Stimulated activated CD8-positive, alpha-beta memory T cell treated with anti-CD3 and anti-CD28 coated beads, Interleukin-4, amount 100 ng/mL, for 4 hours (primary cell): ENCODE measurements at places on chromosomes 6 and 20.

DNA sequence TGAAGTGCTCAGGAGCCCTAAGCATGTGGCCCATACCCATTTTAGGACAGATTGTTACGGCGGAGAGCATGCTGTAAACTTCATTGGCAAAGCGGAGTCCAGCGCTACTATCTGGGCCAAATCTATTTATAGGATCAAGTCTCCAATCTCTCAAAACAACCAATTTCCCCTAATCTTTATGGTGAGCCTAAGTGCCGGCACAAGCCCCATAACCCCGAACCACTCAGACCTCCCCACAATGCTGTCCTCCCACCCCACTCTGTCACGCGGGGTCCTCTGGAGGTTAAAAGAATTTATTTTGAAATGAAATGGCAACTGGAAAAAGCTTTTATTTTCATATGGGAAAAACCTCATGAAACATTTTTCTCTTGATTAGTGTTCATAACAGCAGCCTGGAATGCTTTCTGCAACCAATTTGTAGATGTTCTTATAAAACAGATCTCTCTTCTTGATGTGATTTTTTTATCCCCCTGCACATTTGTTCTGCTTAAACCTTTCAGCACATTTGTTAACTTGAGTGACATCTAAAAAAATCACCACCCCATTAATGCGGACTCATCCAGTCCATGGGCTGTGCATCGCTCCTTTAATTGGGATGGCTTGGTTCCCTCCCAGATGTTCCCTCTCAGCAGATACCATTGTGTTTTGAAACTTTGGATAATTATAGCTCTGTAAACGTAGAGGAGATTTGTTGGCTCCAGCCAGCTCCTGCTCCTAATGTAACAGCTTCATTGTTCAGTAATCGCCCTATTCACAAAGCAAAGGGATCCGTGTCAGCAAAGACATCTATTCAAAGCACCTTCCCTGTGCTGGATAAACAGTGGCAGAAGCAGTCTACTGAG, 323.6 kb downstream of the CD83 start:
- no peak for DNase-seq

DNA sequence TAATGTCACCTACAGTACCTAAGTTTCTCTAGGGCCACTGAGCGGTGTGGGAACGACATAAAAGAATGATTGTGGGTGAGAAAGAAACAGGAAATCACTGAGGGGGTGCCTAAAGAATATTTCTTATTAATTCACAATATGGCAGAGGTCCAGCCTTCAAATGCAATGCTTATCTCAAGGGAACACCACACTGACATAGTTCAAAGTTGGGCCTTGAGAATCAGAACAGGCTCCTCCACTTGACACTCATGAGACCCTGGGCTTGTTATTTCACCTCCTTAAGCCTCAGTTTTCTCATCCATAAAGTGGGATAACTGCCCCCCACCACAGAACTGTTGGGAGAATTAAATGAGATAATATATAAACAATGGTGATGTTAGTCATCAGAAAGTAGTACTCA, 40.4 kb upstream of the ARHGAP18 start:
- no peak for DNase-seq

DNA sequence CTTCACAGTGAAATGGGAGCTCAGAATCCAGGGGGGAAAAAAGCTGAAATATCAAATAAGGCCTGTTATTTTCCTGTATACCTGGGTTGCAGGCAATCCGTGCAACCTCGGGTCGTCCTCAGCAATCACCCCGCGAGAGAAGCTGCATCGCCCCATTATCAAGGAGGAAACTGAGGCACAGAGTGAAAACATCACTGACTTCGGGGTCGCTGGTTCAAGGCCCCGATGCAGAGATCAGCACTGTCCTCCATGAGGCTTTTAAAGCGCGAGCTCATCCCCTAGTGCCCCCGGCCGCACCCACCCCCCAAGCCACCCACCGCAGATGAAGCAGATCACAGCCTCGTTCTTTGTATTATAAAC, 203.9 kb downstream of the PREX1 start:
- DNase-seq, result no peak

DNA sequence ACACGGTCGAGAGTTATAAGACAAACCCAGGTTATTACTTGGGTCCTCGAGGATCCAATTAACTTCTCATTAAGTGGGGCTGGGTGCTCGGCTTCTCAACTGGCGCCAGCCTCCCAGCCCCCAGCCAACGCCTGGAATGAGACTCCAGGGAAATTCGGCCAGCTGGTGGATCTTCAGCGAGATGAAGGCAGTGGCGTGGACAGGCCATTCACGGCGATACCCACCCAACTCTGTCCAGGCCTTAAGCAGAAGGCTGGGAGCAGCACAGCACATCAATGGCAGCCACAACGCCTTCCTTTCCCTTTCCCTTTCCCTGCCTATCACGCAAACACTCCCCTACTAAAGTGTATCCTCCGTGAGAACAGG, 868 bp downstream of the METTL24 start:
- DNase-seq, result no peak

DNA sequence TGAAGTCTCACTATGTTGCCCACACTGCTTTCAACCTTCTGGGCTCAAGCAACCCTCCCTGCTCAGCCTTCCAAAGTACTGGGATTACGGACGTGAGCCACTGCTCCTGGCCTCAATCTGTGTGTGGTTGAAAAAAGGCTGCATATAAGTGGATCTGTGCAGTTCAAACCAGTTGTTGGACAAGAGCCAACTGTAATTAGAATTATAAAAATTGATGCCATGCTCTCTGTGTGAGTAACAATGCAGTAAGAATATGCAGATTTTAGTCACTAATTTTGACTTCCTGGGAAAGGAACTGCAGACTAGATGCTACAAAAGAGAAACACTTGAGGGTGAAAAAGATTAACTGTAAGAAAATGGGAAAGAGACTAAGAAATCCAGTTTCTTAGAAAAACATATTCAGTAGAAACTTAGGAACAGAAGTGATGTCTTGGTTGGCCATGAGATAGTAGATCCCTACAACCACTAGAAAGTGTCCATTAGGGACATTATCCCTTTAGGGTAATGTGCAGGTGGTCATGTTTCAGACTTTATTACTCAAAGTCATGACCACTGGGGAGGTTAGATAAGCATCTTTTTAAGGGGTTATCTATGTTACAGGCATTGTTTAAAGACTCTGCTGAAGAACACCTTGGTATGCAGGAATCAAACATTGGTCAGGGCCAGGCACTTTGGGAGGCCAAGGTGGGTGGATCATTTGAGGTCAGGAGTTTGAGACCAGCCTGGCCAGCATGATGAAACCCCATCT, 26.3 kb downstream of the ITCH start:
- no peak for DNase-seq

GRCh38 chr6:63452125-63452524, 120.2 kb upstream of the LOC128125822 start:
- DNase-seq, result no peak

DNA sequence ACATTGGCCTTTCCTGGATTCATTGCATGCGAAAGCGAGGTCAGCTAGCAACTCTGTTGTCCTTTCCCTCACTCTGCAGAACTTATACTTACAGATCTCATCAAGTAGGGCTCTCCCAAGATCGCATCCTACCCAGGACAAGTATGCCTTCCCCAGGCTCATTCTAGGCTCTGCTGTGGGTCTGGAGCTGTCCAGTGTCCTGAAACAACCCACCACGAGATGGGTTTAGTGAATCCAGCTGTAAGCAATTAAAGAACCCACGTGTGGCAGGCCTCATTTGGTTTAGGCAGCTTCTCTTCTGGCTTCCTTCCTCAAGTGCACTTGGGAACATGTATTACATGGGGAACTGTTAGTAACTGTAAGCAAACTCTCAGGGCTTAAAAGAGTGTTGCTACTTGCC, 406.5 kb upstream of the CHD6 start:
- DNase-seq, result no peak

GRCh38 chr6:18360188-18360587, 27.0 kb upstream of the RNF144B start:
- no peak for DNase-seq

DNA sequence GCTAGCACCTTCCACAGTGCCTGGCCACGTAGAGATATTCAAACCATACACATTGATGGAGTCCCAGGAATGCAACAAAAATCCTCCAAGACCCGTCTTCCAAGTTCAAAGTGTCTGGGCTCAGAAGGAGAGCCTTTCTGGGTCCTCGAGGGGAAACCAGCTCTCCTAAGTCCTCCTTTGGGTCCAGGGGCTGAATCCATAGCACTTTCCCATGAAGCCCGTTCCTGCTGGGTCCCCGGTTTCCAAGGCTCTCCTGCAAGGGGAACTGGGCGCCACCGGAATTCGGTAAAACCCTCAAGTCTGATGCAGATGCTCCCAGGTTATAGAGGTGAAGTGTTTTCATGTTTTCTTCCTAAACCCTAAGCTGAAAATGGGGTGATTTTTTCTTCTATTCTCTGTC, 101.2 kb upstream of the SNX9 start:
- no peak for DNase-seq

DNA sequence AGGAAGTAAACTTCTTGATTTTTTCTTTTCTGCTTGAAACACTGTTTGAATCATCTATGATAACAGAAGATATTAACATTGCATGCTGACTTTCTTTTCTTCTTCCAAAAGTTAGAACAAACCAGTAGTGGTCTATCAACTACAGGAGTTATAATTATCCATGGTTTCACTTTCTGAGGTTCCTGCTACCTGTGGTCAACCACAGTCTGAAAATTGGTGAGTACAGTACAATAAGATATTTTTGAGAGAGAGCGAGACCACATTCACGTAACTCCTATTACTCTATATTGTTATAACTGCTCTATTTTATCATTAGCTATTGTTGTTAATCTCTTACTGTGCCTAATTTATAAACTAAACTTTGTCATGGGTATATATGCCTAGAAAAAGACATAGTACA, 86.1 kb downstream of the MAP7 start:
- DNase-seq, result no peak

- no peak for DNase-seq
These were observed 31.3 kb upstream of the AFDN start for GRCh38 chr6:167795321-167795811.

DNA sequence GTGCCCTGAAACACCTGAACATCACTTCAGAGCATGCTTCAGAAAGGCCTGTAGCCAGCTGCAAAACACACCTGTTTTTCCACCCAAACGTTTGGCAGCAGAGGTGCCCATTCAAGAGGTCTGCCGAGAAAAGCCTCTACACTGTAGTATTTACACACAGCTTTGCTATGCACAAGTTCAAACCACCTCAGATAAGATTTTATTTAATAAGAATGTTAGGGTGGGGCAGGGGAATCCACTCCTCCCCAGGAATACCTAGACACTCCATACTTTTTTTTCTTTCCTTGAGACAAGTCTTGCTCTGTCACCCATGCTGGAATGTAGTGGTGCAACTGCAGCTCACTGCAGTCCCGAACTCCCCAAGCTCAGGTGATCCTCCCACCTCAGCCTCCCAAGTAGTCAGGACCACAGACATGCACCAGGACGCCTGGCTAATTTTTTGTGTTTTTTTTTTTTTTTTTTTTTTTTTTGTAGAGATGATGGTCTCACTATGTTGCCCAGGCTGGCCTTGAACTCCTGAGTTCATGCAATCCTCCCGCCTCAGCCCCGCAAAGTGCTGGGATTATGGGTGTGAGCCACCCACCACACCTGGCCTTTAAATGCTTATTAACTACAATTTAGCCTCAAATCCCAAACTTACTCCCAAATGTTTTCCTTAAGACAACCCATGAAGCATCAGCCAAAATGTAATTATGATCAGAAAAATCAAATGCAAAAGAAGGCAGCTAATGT, 9.7 kb downstream of the MRPL14 start:
- DNase-seq, result no peak

- no peak for DNase-seq
These were observed 296.1 kb downstream of the TFAP2C start for GRCh38 chr20:56925082-56925830.

DNA sequence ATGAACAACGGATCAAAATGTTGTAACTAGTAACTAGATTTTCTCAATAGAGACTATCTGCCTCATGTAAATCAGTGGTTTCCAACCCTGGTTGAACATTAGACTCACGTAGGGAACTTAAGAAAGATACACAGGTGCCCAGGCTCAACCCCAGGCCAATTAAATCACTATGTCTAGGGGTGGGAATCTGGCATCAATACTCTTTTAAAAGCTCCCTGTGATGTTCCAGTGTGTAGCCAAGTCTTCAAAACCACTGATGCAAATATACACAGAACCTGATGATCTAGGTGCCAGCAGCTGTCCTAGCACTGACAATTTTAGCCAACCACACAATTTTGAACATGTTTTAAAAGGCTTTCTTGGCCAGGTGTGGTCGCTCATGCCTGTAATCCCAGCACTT, 128.7 kb downstream of the TBC1D32 start:
- DNase-seq, result no peak

DNA sequence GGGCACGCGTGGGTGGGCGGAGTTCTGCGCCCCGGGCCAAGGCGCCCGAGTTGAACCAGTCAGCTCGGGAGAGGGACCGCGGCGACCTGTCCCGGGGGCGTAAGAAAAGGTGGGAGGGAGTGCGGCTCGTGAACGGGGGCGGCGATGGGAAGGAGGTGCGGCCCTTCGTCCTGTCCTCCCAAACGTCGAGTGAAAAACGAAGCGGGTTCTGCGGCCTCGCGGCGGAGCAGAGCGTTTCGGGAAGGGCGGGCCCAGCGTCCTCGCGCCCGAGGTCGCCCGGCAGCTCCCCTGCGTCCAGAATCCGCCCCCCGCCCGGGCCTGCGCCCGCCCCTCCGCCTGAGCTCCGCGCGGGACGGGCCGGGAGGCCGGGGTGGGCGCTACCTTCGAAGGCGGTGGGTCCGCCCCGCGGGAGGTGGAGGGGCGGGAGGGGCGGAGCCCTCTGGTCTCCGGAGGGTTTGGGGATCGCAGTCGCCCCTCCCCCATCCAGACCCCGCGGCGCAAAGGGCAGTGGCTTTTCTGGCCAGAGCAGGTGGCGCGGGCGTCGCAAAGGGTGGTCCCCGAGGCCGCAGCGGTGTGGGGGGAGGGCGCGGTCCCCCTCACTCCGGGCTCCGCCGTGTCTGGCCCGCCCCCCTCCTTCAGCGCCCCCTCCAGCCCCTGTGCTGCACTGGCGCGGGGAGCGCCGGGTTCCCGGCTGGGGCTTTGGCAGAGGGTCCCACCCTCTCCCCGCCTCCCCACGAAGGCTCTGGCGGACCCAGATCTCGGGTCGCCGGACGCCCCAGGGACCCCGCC, 838 bp downstream of the STMN3 start:
- DNase-seq, result no peak

DNA sequence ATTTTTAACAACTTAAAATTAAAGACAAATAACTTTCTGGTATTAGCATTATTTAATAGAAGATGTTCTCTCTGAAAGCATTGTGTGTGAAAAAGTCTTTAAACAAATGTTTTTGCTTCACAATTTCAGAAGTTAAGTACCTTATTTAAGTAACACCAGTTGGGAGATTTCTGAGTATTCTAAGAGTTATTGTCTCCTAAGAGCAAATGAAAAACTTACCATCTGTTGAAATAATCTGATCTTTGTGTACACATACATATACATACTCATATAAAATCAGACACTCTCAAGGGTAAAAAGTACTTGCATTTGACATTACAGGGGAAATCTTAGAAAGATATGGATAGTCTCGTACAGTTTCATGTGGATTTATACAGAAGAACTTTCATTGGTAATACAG, 2.4 kb downstream of the BTBD3 start:
- no peak for DNase-seq

GRCh38 chr6:34138191-34138590, 7.7 kb downstream of the GRM4 start:
- DNase-seq, result no peak
